ENCODE measurements at places on chromosomes 12 and 14.

- DNase-seq = no peak
These were observed 74.0 kb upstream of the PLXNC1 start for GRCh38 chr12:94074216-94074979.

DNA sequence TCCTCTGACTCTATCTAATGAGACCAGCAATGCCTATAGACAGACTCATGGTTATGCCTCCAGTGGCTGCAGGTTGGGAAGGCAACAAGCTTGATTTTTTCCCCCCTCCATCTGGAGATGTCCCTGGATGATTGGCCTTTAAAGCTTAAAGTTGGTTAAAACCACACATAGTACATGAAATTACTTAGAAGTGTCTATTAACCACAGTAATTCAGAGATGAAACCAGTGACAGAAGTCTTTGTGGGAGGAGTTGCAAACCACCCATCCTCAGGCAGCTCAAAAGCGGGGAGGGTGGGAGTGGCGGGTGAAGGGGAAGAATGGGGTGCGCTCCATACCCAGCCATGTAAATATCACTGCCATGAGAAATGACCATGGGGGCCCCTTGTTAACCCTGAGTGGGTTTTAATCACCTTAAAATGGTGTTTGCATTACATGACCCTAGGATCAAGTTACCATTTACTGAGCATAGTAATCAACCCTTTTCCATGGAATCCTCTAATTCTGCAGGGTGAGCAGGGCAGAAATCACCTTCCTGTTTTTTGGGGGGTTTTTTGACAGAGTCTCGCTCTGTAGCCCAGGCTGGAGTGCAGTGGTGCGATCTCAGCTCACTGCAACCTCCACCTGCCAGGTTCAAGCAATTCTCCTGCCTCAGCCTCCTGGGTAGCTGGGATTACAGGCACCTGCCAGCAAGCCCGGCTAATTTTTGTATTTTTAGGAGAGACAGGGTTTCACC lies 133.5 kb downstream of the FOXN3 start:
- DNase-seq = no peak

- DNase-seq = no peak
These were observed 42.9 kb downstream of the ITPK1 start for GRCh38 chr14:93072659-93073357.

GRCh38 chr12:91133871-91134270 lies 22.6 kb upstream of the LUM start:
- DNase-seq = no peak

- no peak for DNase-seq
These were observed 87.4 kb upstream of the SLC38A2 start for GRCh38 chr12:46459861-46460545.

DNA sequence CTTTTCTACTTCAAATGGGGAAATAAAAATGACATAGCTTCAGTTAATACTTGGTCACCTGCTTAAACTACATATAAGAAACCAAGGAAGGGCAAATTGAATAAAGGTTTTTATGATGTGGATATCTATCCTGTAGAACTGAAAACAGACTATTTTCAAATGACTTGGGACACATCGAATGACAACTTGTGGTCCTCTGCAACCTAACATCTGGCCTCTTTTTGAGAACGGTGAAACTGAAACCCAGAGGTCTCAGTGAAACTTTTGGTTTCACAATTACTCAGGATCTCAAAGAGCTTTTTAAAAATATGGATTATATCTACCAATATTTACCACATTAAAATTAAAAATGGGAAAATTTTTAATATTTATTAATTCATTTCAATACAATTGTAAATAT lies 65.2 kb downstream of the PPP2R5E start:
- no peak for DNase-seq

GRCh38 chr14:69956970-69957369 lies 77.8 kb downstream of the SMOC1 start:
- DNase-seq = no peak

GRCh38 chr12:100897240-100897639 lies 102.7 kb downstream of the ANO4 start:
- no peak for DNase-seq

DNA sequence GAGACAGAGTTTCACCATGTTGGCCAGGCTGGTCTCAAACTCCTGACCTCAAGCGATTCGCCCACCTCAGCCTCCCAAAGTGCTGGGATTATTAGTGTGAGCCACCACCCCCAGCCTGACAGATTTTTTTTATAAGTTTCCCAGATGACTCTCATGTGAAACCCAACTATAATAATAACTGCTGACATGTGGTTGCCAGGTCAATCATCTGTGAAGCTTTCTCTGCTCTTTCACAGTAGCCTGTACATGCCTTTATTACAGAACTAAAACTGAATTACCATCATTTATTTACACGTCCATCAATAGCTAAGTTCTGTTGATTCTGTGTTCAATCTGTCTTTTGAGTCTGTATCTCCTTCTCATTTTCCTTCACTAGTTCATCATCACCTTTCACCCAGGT lies 218.5 kb downstream of the RPS29 start:
- no peak for DNase-seq

GRCh38 chr14:85281921-85282320 lies 248.0 kb upstream of the FLRT2 start:
- no peak for DNase-seq

DNA sequence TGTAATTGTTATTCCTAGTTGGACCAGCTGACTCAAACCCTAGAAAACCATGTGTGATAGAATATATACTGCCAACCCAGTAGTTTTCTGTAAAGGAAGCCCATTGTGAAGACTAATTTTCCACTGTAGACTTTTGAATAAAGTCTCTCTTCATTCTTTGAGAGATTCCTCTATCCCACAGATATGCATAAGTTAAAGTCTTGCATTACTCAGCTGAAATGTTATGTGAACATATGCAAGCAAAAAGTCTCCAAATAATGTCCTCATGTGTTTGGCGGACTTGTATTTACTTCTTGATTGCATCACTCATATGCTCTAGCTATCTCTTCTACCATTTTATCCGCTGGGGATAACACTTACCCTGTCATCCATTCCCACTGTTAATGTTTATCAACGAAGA lies 35.1 kb upstream of the OTOGL start:
- no peak for DNase-seq

DNA sequence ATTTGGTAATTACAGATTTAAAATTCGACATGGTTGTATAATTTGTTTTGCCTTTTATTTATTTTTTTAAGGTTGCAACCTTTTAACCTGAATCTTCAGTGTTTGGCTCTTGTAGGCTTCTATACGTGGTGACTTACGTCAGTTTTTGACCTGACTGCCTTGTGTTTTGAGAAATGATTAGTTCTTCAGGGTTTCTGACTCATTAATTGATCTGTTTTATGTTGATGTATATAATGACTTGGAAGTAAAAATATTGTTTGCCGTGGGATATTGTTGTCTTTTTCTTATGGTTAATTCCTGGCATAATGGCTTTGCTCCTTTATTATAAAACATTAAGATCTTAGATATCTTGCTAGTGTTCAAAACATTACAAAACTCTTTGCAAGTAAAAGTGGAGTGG lies 2.5 kb downstream of the RASSF8 start:
- no peak for DNase-seq

DNA sequence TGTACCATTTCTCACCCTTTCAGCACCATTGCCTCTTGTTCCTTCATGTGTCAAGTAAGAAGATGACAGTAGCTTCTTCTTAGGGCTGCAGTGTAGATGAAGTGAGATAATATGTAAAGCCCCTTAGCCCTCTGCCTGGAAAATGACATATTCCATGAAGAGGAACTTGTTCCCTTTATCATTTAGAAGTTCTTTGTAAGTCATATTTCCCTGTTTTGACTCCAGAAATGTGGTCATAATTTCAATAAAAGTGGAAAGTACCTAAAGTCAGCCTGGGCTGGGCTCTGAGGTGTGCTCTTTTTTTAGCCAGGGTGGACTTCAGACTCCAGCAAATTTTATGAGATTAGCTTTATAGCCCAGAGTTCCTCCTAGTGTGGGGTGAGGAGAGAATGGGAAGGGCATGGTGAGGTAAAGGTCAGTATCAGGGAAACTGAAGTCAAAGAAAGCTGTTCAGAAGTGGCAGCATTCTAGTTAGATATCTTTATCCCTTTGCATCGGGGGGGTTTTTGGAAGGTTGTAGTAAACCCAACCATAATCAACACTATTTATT lies 92.5 kb downstream of the TMCC3 start:
- DNase-seq = no peak

DNA sequence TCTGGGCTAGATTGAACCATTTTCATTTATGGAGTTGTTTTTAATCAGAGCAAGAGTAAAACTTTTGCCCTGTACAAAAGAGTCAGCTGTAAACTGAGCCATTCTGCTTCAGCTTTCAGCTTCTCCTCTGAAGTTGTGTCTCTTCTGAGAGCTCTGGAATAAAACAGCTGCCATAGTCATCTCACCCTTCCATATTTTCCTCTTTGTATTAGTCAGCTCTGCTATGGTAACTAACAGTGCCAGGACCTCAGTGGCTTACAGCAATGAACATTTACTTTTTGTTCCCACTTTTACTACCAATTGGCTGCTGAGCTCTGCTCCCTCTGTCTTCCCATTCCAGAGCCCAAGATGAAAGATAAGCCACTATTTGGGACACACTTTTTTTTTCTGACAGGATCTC lies 178.5 kb downstream of the DAD1 start:
- no peak for DNase-seq

GRCh38 chr12:11705010-11705409 lies 55.5 kb downstream of the ETV6 start:
- no peak for DNase-seq

DNA sequence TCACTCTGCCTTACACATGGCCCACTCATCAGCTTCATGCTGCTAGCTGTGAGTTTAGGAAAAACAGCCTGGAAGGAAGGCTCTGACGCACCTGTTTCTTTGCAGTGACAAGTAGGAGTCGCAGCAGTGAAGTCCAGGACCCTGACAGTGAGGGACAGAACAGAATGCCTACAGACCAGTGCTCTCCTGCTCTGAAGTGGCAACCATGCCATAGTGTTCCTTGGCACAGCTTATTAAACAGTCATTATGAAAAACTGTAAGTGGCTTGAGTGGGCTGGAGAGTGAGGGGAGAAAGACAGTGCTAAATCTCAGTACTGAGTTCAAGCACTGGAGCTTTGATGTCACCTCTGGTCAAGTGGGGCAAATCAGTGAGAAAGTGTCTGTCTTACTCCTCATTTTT lies 61.7 kb downstream of the MYRFL start:
- DNase-seq = no peak

DNA sequence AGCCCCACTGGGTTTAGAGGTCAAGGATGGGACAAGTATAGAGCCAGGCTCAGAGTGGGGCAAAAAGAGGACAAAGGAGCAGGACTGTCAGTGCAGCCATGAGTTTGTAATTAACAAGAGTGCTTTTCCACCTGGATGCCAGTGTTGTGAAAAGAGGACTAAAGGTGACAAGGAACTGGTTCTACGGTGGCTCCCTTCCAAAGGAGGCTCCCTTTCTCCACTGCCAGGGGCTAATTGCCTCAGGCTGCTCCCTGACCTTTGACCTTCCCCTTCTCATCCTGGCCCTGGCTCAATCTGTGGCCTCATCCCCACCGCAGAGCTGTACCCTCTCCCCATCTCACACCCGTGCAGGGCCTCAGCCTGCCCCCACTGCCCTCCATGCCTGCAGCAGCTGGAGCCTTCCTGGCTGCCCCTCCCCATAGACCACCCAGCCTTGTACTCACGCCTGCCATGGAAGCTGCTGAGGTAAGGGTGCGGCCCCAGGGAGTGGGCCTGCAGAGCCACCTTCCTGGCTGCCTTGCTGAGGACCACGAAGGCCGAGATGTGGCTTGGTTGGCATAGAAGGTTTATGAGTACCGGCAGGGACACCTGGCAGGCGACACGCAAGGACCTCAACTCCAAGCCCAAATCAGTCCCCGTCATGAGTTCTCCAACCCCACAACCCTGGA lies 24.8 kb upstream of the FKBP4 start:
- no peak for DNase-seq

All from NCI-H526 (cell line).